ENCODE measurements at places on chromosomes 13 and 19. TPM values are rescaled to one million over a fixed set of nuclear protein-coding genes. Genes with fewer than 3 reads are reported as not detected.

PDX1 gene
- not detected for total RNA-seq

CDX2 gene
- not detected for total RNA-seq

KLHL1 gene
- 0.25 TPM for total RNA-seq

GRCh38 chr13:23288995-23289394, 108.2 kb downstream of the SGCG start:
- no peak for DNase-seq

DNA sequence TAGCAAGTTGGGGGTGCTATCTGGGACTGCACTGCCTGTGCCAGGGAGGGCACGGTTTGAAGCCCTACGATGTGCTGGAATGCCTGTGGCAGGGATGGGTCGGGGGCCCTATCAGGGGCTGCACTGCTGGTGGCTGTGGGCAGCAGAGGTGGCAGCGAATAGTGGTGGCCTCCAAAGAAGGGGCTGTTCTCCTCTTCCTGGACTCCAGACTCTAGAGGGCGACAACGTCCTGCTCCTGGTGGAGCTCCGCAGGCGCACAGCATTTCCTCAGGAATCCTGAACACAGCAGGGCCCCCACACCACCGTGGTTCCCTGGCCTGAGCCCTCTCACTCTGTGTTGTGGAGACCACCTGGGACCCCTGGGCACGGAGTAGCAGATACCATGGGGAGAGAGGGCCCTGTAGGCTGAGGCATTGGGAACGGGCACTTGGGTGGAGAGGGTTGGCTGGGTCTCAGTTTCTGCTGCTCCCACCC, 145.6 kb downstream of the TNFRSF19 start:
- DNase-seq = peak; percentile 86

DNA sequence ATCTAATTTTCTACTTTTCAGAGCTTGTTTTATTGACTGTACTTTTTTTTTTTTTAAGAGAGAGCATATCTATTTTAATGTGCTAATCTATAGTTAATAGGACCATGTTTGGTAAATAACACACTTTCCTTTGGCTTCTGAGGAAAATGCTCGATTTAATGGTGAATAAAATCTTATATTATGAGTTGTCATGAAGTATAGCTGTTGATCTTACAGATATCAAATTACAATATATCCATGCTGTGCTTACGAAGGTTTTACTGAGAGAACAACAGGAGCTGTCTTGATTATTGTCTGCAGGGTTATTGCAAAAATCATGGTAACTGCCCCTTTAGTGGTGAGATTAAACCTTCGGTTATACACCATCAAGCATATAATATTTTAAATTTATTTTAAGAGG, 29.6 kb downstream of the URI1 start:
- DNase-seq = no peak

- peak; percentile 75 for DNase-seq
Measured at GRCh38 chr19:7294558-7295212, 471 bp upstream of the INSR start.

GRCh38 chr13:99434258-99434788, 66.9 kb upstream of the TM9SF2 start:
- DNase-seq = peak; percentile 81

Measured in endodermal cell (in vitro differentiated cells).